ENCODE measurements at places on chromosomes 11 and 22.

- DNase-seq: no peak
Measured at GRCh38 chr11:125093502-125093901, 17.9 kb downstream of the TMEM218 start.

DNA sequence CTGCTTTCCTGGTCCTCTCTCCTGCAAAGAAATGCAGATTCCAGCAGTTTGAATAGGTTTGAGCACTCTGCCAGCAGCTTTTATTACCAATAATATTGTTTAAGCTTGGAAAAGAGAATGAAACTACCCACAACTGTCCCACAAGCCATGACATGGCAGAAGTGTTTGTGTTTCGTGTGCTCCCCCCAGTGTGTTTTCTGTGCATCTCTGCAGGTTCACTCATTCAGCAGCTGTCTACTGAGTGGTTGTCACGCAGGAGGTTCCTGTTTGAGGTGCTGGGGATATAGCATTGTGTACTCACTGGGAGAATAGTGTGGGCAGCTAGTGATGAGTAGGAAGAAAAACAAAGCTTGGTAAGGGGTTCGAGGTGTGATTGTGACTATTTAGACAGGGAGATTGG is 55.3 kb upstream of the SUSD2 start:
- no peak for DNase-seq

DNA sequence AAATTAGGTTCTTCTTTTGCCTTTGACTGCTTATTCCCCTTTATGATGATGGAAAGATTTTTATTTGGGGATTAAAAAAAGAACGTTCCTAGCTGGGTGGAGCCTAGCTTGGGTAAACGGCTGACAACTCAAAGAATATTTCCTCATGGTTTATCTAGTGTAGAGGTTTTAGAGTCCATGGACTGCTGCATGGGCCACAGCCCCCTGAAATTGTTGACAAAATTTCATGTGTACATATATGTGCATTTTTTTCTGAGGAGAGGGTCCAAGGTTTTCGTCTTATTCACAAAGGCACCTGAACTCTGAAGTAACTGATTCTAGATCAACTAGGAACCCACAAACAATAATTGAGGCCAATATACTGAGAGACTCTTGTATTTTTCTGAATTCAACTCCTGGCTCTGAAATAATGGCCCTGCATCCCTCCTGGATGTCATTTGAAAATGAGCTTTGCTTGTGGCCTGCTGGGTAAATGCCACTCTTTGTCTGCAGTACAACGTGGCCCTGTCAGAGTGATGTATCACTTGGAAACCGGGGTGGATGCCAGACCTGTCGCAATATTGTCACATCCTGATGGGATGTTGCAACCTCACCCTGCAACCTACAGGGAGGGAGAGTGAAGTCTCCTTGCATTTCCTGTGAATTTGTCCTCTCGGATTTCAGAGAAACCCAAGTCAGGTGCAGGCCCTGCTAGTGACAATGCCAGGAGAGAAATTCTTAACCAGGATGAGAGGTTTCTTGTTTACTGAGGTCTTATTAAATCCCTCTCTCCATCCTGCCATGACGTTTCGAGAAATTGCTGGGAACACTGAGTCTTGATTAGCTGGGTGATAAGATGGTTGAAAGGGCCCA is 33.8 kb downstream of the EHF start:
- peak; percentile 79 for DNase-seq

- DNase-seq: no peak
Measured at GRCh38 chr11:124753205-124753604, 1.1 kb upstream of the VSIG2 start.

- no peak for DNase-seq
Measured at GRCh38 chr11:117859488-117860112, 16.9 kb downstream of the FXYD6 start.

DNA sequence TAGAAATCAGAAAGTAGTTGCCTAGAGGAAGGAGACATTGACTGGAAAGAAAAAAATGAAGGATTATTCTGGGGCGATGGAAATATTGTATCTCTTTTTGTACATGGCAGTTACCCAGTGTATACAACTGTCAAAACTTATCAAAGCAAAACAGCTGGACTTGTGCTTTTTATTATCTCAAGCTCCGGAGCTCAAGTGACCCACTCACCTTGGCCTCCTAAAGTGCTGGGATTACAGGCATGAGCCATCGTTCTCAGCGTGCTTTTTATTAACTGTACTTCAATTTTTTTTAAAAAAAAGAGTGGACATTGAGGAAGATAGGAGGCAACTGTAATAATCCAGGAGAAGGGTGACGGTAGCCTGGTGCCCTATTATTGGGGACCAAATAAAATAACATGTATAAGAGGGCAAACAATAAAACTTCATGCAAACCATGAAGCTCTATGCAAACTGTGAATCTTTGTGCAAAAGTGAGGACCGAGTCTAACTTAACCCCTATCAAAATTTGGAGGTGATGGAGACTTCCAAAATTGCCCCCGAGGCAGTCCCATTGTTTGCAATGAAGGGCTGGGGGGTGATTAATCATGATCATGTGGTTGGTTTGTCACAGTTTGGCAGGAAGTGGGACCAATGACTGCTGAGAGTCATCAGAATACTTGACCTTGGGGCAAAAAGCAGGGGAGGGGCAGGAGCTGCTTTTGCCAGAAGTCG is 23.5 kb downstream of the FZD4 start:
- no peak for DNase-seq

DNA sequence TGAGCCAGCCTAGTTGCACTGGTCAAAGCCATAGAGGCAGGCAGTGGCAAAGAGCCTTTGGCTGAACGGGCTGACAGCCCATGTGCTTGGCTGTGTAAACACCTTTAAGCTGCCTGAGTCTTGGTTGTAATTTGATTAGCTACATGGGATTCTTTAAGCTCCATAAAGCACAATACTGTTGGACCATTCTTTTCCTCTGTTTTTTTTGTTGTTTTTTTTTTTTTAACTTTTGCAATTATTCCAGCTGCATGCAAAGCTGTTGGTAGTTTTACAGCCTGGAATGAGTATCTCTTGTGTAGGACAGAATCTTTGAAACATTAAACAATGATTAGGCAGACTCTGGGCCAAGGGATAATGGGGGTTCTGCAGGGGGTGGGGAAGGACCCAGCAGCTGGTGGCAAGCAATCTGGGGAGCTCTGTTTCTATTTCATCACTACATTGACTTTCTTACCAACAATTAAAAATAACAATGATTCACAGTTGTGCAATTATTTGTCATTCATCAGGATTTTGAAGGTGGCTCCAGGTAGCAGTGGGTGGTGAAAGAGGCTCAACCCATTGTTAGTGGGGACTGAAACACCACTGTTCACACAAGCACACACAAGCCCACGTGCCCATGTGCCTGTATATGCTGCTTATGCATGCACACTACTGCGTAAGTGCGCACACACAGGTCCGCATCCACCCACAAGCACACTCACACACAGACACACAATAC is 69.5 kb upstream of the CSNK2A3 start:
- DNase-seq: no peak

- no peak for DNase-seq
Measured at GRCh38 chr11:3197044-3197695, 21.4 kb downstream of the MRGPRG start.

DNA sequence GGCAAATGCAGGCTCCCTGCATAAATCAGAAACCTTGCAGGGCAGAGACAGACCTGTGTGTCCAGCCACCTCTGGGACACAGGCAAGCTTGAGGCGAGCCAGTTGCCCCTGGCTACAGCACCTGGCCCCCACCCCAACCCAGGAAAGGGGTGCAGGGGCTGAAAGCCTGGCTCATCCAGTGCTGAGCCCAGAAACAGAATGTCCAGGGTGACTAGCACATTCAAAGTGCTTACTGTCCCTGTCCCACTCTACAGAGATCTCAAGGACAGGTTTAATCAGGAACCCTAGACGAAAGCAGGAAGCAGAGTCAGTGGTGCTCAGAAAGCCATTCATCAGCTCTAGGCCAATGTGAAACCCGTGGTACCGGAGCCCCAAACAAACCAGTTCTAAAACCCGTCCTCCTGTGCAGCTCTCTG is 31.9 kb downstream of the PLEKHA7 start:
- DNase-seq: no peak

GRCh38 chr22:47000888-47001287 is 238.4 kb downstream of the TBC1D22A start:
- DNase-seq: no peak

- no peak for DNase-seq
Measured at GRCh38 chr11:824292-824880, 3.3 kb upstream of the CRACR2B start.

DNA sequence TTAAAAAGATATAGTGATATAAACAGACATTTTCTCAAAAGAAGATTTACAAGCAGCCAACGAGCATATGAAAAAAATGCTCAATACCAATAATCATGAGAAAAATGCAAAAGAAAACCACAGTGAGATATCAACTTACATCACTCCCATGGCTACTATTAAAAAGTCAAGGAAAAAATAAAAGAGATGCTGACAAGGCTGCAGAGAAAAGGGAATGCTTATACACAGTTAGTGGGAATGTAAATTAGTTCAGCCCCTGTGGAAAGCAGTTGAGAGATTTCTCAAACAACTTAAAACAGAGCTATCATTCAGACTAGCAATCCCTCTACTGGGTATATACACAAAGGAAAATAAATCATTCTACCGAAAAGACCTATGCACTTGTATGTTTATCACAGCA is 97.1 kb upstream of the CARD18 start:
- DNase-seq: no peak

DNA sequence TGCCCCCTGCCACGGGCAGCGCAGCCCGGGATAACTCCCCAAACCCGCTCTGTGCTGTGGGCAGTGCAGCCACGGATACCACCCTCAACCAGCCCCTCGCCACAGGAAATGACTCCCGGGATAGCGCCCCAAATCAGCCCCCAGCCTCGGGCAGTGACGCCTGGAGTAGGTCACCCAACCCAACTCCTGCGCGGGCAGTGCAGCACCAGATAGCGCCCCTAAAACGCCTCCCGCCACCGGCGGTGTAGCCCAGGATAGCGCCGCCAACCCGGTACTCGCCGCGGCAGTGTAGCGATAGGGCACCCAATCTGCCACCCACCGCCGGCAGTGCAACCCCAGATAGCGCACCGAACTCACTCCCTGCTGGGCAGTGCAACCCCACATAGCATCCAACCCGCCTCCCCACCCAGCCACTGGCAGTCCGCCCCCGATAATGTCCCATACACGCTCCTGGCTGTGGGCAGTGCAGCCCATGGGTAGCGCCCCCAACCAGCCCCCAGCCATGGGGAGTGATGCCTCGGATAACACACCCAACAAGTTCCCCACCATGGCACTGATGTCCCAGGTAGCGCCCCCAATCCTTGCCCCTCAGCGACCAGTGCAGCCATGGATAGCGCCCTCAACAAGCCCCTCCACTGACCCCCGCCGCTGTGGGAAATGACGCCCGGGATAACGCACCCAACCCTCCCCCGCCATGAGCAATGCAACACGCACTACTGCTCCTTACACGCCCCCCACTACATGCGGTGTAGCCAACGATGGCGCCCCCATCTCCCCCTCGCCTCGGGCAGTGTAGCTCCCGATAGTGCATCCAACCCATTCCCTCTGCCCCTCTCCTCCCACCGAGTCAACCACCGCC is 1.5 kb downstream of the RFPL2 start:
- no peak for DNase-seq

DNA sequence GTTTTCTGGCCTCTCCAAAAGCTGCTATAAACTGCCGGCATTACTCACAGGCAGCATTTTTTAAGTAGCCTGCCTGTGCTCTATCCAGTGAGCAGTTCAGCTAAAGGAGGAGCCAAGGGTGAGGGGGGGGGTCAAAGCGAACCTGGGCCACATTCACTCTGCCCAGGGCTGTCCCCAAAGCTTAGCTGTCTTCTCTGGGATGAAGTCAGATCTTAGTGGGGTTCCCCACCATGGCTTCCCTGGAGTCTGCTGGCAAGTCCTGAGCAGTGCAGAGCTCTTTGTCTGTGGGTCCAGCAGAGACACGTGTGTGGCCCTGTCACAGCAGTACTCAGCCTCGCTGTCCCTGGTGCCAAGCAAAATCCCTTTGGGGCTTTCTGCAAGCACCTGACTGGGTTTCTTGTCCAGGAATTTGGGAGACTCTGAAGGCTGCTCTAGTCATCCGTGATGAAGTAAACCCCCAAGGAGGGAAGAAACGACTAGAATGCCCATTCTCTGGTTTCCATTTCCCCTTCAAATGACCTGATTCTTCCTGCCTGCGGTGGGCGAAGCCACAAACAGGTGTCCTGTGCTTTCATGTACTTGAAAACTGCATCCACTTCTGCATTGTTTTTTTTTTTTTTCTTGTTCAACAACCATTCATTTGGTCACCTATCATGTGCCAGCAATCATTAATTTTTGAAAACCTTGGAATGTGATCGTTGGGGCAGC is 2.6 kb downstream of the KCNJ5 start:
- DNase-seq: no peak

DNA sequence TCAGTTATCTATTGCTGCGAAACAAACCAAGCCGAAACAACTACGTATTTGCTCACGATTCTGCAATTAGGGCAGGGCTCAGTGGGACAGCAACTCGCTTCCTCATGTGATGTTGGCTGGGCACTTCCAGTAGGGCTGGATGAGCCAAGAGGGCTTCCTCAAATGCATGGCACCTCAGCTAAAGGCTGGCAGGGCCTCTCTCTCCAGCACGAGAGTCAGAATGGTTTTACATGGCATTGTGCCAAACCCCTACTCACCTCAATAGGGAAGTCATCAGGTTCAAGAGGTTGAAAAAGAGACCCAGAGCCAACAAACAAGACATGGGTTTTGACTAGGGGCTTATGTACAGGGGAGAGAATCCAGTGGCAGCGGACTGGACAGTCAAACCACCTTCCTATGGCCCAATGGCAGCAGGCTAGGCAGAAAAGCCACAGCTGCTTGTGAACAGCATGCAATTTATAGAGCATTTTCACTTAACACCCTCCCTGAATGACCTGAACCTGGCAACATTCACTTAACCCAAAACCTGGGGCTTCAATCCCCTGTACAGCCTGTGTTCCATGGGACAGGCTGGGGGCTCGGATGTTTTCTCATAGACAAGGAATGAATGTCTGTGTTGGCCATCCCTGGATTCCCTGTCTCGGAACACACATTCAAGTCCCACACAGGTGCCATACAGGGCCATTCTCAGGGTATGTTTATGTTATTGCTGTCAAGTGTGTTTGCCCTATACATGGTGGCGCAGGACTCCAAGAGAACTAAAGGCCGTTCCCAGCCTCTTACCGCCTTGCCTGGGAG is 154.2 kb upstream of the NAV2 start:
- DNase-seq: no peak

DNA sequence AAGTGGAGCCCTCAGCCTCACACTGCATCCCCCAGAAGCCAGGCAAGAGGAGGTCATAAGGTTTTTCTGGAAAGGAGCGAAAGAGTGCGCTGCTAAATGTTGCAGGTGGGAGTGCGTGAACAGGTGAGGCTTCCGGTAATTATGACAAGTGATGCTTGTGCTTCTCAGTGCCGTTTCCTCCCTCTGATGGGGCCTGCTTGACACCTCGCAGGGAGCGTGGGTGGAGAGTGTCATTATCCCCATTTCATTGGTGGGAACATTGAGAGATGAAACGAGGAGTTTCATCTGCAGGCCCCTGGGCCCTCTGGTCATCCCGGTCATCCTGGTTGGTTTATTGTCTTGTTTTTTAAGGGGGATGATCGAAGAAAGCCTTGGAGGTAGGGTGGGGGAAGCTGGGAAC is 57.5 kb downstream of the BCR start:
- no peak for DNase-seq

GRCh38 chr11:108025387-108026080 is 16.8 kb downstream of the CUL5 start:
- no peak for DNase-seq

All from RCC 7860 (cell line).